ENCODE measurements at places on chromosomes 2 and 18. TPM values are rescaled to one million over a fixed set of nuclear protein-coding genes. Genes with fewer than 3 reads are reported as not detected.

GTF3C2 gene
- 67.2 TPM for total RNA-seq

TMEM37 gene
- 2.8 TPM for total RNA-seq

EMILIN2 gene
- total RNA-seq = 10.9 TPM

GREB1 gene
- 4.3 TPM for total RNA-seq

PPP3R1 gene
- total RNA-seq = 31.0 TPM

STARD7 gene
- 52.5 TPM for total RNA-seq

ALPG gene
- not detected for total RNA-seq

DNA sequence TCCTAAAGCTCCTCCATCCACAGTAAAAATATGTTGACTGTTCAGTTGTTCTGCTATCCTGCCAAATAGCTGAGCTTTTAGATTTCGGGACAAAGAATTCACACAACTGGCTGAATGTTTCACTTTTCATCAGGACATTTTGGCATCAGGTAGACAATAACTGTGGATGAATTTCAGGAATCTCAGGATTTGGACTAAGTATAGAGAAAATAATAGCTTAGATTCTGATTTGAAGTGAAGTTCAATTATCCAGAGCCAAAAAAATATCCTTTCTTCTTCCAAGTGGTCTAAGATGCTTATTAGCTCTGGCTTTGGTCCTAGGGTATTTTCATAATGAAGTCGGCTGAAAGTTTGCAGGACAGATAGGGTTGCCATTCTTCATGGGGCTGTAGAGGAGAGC is 16.1 kb downstream of the KCNE4 start:
- no peak for DNase-seq

DNA sequence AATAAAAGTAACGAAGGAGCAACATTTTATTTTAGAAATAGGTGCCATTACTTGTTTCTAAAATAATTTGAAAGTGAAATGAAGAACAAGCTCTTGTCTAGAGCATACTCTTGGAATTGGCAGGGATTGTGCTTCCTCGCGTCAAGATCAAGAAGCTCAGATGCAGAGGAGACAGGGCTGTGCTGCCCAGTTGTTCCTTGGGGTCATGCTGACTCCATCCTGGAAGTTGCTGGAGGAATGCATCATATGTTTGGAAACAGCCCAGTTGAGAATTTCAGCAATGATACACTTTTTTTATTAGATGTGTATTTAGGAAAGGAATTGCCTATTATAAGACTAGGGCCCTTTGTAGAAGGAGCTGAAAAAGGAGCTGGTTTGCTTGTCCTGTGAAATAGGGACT is 17.2 kb downstream of the LTBP1 start:
- no peak for DNase-seq

GRCh38 chr2:185338104-185338503 is 400.5 kb upstream of the FSIP2 start:
- DNase-seq = no peak

DNA sequence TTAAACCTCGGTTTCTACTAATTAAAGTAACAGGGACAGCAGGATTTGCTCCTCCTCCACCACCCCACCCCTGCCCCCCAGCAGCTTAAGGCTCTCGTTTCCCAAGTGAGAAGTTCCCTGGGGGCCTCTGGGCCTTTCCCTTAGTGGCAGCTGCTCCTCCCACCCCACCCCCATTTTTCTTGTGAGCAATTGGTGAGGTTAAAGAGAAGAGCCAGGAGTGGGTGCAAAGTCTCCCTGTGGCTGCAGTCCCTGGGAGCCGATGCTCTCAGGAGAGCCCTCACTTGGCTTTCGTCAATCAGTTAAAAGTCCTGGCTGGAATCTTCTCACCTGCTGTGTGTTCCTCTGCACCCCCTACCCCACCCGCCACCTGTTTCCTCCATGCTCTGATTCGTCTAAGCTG is 48.7 kb upstream of the AGAP1 start:
- no peak for DNase-seq

DNA sequence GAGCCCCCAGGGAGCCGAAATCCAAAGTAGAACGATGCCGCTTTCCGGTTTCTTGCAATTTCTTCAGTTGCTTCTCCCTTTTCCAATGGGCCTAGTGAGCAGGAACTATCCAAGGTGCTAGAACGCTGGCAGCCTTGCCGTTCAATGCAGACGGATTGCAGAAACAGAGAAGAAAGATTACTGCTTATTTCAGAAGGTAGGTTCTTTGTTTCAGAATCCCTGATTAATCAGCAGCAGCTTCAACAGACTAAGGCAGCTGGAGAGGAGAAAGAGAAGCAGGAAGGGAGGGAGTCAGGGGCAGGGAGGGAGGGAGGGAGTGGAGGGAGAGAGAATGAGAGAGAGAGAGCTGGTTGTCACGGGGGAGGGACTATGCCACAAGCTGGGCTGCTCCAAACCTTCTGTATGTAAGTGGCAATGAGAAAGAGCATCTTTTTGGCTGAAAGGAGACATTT is 576 bp downstream of the NYAP2 start:
- no peak for DNase-seq

DNA sequence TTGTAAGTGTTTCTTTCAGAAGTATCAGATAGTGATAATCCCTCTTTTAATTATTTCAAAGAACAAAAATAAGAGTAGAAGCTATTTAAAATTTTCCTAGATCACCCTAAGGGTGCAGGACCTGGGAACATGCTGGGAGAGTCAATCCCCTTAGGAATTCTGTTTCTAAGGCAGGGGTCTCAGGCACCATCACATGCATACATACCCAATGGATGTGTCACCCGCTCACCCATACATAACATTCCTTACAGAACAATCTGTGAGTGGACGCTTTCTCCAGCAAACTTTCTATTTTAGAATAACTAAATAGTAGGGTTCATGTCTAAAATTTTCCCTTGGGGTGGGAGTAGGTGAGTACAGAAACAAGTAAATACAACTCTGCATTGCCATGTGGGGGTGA is 8.4 kb downstream of the DSEL start:
- no peak for DNase-seq

DNA sequence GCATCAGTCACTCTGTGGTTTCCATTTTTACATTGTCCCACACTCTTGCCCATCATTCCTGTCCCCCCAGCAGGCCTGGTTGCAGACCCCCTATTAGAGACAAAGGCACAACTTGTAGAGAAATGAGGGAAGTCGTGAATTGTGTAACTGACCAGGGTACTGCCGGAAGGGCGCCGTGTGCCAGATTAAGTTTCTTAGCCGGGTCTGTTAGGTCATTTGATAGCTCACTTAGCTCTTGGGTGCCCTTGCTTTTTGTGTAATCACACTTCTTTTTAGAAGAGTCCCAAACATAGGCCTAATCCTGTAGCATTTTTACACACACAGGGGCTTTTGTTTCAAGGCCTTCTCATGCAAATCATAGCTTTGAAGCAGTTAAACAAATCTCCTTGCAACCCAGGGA is 87.2 kb downstream of the CTAGE1 start:
- no peak for DNase-seq

DNA sequence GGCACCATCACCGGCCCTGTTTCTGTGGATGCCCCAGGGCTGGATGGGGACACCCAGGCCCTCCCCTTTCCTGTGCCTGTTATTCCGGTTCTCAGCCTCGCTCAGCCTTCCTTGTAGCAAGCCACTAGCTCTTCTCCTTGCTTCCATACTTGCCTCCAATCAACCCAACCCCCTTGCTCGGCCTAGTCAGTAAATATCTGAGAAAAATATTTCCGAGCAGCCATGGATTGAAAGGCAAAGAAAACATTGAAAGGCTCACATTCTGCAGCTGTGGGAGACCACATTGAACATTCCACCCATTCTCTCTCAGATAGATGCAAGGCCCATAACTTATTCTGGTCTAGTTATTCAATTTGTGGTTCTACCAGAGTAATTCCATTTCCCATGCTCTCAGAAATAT is 114.9 kb downstream of the SPP2 start:
- no peak for DNase-seq

All from lower leg skin (tissue), 4 donors.